ENCODE measurements at places on chromosomes 1 and 21.

- DNase-seq = no peak
These were observed 1.4 kb downstream of the ZNF670 start for GRCh38 chr1:247077213-247077612.

DNA sequence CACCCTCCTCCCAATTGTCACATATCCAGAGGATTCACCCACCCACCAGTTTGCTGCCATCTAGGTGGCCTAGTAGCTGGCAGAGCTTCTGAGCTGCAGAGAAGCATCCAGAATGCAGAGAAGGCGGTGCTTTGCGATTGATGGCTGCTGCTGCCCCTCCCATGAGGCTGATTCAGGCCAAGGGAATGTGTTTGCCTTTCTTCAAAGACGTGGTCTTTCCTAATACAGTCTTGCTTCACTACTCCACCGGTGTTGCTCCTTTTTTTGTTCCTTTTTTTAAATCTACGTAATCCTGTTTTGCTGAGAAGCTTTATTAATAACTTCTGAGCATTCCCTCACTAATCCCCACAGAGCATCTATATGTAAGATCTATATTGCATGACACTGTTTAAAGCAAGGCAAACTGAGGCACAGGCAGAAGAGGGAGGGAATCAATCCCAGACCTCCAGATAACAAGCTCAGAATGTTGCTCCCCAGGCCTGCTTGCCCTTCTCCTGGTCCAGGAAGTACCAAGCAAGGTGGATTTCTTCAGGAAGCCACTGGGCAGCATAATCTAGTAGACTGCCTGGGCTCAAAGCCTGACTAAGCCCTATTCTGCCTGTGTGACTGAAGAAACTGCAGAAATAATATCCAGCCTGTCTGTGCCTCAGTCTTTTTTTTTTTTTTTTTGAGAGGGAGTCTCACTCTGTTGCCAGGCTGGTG lies 275.5 kb upstream of the FMN2 start:
- no peak for DNase-seq

DNA sequence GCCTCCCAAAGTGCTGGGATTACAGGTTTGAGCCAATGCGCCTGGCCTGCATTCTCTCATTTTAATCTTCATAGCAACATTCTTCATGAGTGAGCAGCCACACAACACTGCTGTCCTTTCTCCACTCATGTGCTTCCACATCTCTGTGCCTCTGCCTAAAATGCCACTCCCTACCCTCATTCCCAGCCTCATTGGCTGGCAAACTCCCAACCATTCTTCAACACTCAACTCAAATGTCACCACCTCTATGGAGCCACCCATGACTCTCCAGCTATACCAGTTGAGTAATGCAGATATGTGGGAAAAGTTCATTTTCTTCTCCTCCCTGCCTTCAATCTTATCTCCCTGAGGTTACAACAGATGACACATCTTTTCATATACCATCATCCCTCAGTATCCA lies 53.9 kb upstream of the ZC3H12A start:
- DNase-seq = no peak

DNA sequence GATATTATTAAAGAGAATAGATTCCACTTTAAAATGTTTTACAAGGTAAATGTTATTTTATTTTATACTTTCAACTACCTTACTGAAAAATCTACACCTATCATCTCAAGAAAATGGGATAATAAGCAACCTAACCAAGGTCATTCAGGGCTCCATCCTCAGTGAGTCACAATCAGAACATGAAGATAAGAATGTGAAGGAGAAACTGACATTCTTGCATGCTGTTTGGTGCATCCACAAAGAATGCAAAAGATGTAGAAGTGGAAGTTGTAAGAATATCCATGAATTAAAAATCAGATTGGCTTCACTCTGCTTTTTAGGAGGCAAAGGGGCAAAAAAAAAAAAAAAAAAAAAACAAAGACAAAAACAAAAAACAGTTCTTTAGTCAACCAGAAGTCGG lies 6.5 kb downstream of the WARS2 start:
- no peak for DNase-seq

GRCh38 chr1:10181154-10181553 lies 29.2 kb upstream of the KIF1B start:
- no peak for DNase-seq

DNA sequence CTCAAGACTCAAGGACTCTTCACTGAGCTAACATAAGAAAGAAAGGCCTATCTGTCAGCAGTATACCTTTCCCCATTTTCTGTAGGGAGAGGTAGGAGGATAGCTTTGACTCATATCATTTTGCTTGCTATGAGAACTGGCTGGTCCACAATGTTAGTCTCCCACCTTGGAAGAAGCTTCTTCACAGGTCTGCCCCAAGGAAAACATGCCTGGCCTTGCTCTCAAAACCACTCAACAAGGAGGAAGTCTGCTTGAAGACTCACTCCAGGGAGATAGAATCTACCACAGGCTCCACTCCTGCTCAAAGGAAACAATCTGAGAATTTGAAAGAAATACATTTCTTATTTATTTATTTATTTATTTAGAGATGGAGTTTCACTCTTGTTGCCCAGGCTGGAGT lies 29.5 kb upstream of the LAMC1 start:
- DNase-seq = no peak

GRCh38 chr1:93442741-93443140 lies 5.2 kb upstream of the FNBP1L start:
- DNase-seq = no peak

DNA sequence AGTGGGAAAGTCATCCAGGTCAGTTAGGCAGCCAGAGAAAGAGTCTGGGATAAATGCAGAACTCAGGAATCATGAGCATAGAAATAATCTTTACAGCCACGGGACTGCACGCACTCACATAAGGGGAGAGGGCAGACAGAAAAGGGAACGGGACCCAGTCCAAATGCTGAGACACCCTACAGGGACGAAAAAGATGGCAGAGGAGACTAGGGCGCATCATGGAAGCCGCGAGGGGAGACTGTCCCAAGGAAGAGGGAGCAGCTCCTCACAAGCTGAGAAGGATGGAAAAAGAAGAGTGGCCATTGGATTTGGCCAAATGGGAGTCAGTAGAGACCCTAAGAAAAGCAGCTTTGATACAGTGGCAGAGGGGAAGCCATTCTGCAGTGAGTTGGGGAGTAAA lies 102.9 kb upstream of the TLR5 start:
- no peak for DNase-seq

GRCh38 chr21:44510508-44511218 lies 29.3 kb downstream of the KRTAP10-1 start:
- peak; percentile 74 for DNase-seq

DNA sequence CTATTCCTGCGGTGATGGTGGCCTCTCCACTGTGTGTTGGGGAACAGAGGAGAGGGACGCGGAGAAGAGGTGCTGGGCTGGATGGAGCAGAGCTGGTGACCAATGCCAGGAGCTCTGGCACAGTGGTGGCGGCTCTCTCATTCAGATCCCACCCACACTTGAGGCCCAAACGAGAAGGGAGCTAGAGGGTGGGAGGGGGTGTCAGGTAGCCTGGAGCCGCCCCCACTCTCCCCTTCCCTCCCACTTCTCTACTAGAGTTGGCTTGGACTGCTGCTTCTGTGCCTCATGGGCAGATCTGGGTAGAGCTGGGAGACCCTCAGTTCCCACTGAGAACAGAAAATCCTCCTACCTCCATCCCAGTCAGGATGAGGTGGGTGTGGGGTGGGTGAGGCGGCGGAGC lies 3.5 kb downstream of the TTC39A start:
- no peak for DNase-seq

GRCh38 chr1:245807306-245807705 lies 652.5 kb downstream of the KIF26B start:
- DNase-seq = no peak

GRCh38 chr1:3292868-3293562 lies 161.4 kb upstream of the ARHGEF16 start:
- no peak for DNase-seq

DNA sequence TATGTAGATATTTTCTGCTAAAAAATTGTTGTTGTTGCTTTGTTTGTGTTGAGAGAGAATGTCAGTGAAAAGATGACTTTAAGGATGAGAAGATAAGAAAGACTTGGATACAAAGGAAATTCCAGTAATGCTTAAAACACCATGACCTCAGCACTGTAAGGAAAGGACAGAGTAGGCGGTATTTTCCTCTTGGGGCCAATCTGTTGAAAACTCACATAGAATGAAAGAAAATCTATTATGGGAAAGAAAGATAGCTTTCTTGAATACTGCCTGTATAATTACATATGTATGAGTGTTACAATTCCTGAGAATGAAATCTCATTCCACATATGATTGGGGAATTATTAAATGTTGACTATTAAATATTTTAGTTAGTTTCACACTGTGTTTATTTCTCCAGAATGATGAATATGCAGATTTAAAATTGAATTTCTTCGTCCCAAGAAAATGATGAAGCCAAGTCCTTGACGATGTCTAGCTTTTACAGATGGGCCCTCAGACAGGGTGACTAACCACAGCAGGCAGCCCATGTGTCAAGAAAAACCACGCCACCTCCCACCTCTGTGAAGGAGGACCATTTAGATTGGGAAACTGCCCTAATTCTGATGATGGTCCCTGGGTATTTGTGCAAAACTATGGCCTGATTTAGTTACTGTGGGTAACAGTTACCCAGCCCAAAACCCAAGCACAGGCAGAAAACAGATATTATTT lies 49.7 kb upstream of the LMO4 start:
- DNase-seq = no peak

GRCh38 chr1:82578086-82578726 lies 777.5 kb downstream of the ADGRL2 start:
- no peak for DNase-seq

- no peak for DNase-seq
These were observed 78.3 kb upstream of the NFASC start for GRCh38 chr1:204792354-204792692.

GRCh38 chr1:21175324-21175669 lies 1.4 kb downstream of the EIF4G3 start:
- DNase-seq = peak; percentile 64

GRCh38 chr1:241589521-241589920 lies 50.6 kb downstream of the CHML start:
- DNase-seq = no peak

GRCh38 chr1:1511533-1512285 lies at the start of gene ATAD3A:
Gene ATAD3A, plus strand, starts transcription at chr1:1512162. Its CDS starts 107 bp downstream, at chr1:1512269.
- DNase-seq = peak; percentile 94

GRCh38 chr1:164628772-164629171 lies 69.8 kb downstream of the PBX1 start:
- DNase-seq = no peak

DNA sequence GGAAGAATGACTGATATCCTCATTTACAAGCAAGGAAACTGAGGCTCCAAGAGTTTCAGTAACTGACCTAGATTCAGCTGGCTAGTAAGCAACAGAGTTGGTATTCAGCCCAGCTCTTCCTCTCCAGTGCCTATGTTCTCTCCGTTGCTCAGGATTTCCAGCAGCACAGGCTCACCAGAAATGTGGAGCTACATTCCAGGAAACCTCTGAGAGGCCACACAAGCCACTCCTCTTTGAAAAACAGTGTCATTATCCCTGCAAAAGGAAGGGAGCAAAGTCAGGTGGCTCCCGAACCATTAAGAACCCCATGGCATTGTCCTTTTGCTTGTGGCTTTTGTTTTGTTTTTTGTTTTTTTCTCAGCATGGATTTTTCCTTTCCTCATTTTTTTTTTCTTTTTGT lies 40.6 kb upstream of the DUSP10 start:
- no peak for DNase-seq

DNA sequence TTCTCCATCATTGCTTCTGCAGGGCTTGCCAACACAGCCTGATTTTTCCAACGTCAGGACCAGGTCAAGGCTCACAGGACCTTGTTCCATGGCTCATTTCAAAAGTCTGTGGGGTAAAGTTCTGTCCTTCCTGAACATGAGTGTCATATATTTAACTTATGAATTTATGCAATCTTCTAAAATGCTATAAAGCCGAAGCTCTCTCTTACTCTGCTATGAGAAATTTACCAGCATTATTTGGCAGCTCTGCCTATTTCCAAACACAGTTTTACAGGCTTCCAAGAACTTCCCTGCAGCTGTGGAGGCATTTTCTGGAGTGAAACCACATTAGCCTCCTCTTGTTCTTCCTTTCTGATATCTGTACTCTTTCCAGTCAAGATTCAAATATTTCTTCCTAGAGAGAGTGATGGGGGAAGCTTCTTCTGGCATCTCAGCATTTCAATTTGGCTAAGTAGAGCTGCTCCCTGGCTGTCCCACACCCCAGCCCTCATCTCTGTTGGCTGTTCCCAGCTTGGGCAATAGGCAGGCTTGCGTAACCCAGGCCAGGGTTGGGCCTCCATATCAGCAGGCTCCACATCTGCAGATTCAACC lies 15.6 kb upstream of the HMGCS2 start:
- no peak for DNase-seq

GRCh38 chr1:17244821-17245740 lies 3.8 kb upstream of the PADI3 start:
- no peak for DNase-seq

GRCh38 chr1:181801617-181802016 lies 259.9 kb downstream of the ZNF648 start:
- DNase-seq = no peak

- DNase-seq = no peak
These were observed 16.2 kb downstream of the TTC39A start for GRCh38 chr1:51313961-51314777.

DNA sequence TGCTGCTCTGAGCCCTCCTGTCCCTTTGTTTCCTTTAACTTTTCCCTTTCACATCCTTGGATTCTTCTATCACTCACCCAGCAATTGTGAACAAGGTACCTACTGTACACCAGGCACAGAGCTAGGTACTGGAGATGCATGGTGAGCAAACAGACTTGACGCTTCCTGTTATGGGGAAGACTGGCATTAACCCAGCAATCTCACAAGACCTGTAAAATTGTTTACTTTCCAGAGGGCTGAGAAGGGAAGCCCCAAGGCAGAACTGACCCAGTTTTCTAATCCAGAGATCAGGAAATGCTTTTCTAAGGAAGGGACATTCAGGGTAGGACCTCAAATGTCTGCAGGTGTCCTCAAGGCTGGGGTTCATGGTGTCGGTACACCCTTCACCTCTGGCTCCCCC lies 171.6 kb upstream of the KAZN start:
- DNase-seq = no peak

- no peak for DNase-seq
These were observed 111.2 kb upstream of the ADGRL2 start for GRCh38 chr1:81689531-81689941.

GRCh38 chr1:116825207-116825719 lies 71.0 kb downstream of the CD2 start:
- no peak for DNase-seq

- DNase-seq = no peak
These were observed 351.4 kb downstream of the NPHP4 start for GRCh38 chr1:5640845-5641244.

GRCh38 chr21:39188521-39189139 lies 5.4 kb upstream of the PSMG1 start:
- no peak for DNase-seq

GRCh38 chr1:179779645-179780272 lies 36.7 kb downstream of the FAM163A start:
- DNase-seq = no peak

DNA sequence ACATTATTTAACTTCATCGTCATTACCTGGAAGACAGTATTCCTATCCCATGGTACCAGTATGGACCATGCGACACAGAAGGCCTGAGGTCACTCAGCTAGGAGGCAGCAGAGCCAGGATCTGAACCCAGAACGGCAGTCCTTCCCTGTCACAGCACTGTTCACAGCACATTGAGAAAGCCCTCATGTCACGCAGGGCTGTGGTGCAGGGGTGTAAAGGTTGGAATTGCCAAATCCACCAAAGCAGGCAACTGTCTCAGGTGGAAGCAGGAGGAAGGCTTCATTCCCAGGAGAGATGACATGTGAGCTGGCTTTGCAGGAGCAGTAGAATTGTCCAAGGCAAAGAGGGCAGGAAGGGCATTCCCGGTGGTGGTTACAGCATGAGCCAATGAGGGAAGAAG lies 9.9 kb upstream of the TTC22 start:
- DNase-seq = no peak

- DNase-seq = no peak
These were observed 21.0 kb downstream of the SLC37A1 start for GRCh38 chr21:42534421-42535378.

Data from central memory CD4-positive, alpha-beta T cell (primary cell).